ENCODE measurements at places on chromosomes 1 and 21.

DNA sequence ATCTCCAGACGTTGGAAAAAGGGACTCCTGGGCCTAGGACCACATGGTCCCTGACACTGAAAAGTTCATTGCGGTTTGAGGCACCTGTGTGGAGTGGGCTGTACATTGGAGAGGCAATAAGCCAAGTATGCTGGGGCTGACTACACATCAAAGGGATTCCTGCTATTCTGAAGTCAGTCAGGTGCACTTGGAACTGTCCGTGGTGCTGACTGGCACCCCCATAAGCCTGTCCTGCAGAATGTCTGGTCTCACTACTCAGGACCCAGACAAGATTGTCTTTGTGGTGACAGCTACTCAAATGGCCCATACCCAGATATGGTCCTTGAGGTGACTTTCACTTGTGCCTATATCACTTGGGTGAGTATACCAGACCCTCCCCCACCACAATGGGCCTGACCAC is 150.6 kb downstream of the RWDD3 start:
- no peak for DNase-seq

DNA sequence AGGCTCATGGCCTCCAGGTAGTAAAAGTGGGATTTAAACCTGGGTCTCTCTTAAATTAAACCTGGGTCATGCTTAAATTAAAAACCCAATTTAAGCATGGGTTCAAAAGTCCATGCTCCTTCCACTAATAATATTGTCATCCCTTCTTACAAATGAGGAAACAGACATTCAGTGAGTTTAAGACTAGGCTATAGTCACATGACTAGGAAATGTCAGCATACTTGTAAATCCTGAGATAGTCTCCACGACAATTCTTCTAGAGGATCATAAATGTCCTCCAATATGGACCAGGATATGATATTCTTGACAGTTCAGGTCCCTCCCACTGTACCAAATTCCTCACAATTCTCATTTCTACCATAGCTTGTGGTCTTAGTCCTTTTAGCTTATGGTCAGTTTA is 10.5 kb upstream of the IGFN1 start:
- DNase-seq: no peak

DNA sequence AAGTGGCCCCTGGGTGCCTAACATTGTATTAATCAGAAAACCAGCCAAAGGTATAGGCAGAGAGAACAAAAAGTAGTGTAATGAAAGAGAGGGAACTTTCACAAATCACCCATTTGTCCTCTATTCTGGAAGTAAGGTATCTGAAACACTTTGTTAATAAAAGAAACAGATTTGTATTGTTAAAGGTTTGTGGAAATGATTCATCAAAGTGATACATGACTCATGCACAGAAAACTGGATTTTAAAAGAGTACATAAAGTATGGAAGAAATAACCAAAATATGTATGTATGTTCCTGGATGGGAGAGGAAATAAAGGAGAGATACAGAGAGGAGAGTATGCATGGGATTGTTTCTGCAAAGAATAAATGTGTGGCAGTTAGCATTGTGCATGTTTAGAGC is 126.8 kb downstream of the RGS21 start:
- DNase-seq: no peak

DNA sequence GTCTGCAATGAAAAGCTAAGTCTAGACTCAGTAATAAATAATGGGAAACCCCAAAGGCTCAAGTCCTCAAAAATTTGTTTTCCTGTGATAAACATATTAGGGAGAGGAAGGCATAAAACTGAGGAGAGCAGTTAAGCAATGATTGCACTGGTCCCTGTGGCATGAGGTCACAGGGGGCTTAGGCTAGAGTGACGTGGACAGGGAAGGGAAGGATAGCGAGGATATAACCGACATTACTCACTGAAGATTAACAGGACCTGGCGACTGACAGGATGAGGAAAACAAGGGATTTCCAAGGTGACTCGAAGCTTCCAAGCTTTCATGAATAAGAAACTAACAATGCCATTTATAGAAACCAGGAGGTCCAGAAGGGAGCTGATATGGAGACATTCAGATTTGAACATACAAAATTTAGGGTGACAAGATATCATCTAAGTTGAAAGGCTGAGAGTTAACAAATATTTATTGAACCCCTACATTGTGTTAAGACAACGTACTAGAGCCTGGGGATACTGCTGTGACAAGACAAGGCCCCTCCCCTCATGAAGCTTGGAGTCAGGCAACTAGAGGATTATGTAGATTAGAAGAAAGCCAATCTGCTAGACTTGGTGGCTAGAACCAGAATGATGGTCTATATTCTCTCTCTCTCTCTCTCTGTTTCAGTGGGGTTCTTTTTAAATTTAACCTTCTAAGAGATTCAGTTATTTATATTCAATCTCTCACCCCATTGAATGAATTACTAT is 33.2 kb upstream of the PKN2 start:
- no peak for DNase-seq

DNA sequence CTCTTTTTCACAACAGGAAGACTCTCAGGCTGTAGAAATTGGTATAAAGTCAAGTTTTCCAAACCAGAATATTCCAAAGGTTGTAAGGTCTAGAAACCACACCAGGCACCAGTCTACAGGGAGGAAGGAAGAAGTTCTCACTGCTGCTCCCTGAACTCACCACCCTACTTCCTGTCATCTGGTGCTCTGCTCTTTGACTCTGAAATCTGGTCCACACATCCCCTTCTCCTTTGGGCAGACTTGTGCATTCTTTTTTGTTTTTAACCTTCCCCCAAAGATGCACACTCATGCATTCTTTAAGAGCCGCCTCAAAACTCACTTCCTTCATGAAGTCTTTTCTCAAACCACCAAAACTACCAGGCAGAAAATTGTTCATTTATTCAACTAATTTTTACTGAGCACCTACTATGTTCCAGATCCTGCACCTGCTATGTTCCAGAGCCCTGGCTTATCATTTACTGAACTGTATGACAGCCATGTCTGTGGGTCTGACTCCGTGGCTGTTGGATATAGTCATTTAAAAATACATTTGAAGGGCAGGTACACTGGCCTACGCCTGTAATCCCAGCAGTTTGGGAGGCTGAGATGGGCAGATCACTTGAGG is 30.1 kb upstream of the EPS15 start:
- no peak for DNase-seq

DNA sequence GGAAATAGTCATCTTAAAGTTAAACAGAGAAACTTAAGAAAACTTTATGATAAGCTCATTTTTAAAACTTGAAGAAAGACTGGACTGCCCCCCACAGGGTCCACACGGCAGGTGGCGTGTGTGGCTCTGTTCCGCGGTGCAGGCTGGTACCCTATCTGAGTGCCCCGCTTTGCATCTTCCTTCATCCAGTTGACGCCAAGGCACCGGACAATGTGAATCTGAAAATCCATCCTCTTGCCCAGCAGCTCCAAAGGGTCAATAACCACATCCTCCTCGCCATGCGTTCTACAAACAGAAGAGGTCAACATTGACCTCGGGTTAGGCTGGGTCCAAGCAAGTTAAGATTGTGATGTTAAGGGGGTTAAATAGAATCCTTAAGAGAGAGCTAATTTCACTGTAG is 54.5 kb downstream of the SCCPDH start:
- no peak for DNase-seq

GRCh38 chr1:151661751-151662150 is 49.9 kb downstream of the SNX27 start:
- no peak for DNase-seq

- DNase-seq: no peak
Measured at GRCh38 chr21:23003951-23004350, 2005.7 kb downstream of the NCAM2 start.

DNA sequence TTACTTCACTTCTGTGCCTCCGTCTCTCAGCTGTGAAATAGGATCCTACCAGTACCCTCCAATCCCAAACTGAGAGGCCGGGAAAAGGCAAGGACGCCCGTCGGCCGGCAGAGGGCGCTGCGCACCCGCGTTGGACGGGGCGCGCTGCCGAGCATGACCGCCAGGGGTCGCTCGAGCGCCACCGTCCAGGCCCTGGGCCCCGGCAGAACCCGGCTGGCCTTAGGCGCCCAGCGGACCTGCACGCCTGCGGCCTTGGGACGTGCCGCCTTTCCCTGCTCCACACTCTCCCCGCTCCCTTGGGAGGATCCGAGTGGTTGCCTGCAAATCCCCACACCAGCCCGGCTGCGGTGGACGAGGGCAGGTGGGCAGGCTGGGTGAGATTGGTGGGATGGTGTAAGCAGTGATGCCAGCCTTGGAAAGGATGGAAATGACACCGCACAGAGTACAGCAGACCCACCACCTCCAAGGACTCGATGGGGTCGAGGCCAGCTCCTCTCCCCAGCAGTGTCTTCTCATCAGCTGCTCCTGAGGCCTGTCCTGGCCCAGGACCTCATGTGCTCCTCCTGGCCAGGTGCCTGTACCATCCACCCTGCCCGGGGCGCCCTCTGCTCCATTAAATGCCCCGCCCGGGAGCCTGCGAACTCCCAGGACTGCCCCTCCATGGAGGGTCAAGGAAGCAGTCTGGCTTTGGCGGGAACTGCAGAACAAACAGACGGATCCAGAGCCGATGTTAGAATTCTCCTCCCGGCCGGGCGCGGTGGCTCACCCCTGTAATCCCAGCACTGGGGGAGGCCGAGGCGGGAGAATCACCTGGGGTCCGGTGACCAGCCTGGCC is 47.4 kb upstream of the LBR start:
- peak; percentile 92 for DNase-seq

GRCh38 chr1:59355361-59355760 is 58.5 kb downstream of the FGGY start:
- DNase-seq: no peak

- DNase-seq: no peak
Measured at GRCh38 chr1:43383449-43383848, 6.2 kb downstream of the MED8 start.

DNA sequence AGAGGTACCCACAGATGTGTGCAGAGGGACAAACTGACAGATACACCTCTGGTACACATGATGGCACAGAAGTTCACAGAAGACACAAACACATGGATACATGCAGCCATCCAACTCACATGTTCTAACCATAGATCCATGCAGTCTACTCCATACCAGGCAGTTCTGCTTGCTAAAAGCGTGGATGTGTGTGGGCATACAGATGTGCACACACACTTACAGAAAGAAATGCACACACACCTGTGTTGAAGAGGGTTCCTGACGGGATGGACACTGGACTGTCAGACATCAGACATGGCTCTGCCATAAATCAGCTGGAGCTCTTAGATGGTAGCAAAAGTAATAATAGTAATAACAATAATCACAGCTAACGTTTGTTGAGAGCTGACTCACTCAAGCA is 6.8 kb downstream of the CD52 start:
- no peak for DNase-seq

- DNase-seq: no peak
Measured at GRCh38 chr1:13450204-13450603, 40.0 kb downstream of the PRAMEF20 start.

GRCh38 chr1:70084314-70084915 is 121.0 kb downstream of the LRRC40 start:
- no peak for DNase-seq

GRCh38 chr1:170685166-170685565 is 21.2 kb downstream of the PRRX1 start:
- peak; percentile 74 for DNase-seq

GRCh38 chr1:24418898-24419628 is 3.5 kb downstream of the NIPAL3 start:
- DNase-seq: peak; percentile 21

- no peak for DNase-seq
Measured at GRCh38 chr1:25557543-25557942, 14.1 kb downstream of the LDLRAP1 start.

- no peak for DNase-seq
Measured at GRCh38 chr1:244406337-244406736, 45.4 kb downstream of the ADSS2 start.

DNA sequence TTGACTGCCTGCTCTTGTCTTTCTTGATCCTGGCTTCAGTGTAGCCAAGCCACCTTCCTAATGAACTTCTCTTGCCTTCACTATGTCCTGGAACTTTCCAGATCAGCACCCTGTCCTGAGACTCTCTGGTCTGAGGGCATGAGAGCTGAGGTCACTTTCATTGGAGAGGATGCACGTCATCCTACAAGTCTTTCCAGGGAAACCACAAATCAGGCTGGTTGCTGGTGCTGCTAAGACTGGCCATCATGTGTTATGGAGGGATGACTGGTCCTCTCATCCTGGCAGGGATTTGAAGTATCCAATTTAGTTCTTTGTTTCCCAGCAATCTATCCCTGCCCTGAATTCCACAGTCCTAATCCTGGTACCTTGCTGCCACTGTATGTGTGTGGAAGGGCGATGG is 228.6 kb downstream of the GPATCH2 start:
- DNase-seq: no peak

DNA sequence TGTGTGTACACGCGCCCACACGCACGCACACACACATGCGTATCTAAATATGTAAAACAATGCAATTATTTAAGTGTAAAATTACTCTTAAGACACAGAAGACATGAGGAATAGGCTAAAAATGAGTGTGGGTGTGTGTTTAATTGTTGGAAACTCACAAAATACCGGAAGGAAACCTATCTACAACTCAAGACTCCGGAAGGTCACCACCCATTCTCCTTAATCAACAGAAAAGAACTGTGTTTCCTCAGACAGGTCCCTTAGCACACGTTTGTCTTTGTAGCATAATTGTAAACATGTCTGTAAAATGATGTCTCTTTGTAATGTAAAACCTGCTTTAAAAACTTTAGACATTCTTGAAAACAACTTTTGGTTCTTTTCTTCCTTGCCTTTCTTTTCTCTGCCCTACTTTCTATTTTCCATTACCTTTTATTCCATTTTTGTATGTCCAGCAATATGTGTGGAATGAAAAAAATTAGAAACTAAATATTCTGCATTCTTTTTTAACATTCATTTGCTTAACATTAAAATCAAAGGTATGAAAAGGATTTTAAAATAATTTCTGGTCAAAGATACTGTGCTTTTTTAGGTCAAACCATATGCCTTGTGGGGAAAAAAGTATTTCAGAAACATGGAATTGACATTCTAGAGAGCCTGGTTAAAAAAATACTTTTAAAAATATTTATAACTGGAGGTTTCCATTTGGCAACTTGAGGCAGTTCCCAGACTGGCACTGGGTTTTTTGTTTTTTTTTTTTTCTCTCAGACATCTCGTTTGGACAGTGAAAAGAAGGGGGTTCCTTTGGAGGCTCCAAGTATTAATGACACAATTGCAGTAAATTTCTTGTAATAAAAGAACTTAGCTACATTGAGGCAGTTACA is 46.2 kb downstream of the ATP5PF start:
- peak; percentile 21 for DNase-seq

DNA sequence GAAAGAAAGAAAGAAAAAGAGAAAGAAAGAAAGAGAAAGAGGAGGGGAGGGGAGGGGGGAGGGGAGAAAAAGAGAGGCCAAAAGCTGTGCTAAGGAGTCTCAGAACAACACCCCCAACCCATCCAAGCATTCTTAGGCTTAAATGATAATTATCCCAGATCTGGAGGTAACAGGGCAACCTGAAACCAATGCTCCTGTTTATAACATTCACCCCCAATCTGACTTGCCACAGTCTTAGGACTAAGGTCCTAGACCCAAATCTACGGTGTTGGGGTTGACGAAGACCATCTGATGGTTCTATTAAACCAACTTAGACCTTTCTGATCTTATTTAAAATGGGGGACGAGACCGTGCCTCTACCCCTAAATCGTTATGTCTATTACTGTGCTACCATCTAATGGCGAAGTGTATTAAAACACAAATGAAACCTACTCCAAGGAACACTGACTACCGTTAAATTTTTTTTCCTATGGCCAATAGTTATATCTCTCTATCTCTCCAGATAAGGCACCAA is 119.3 kb upstream of the CDC42BPA start:
- peak; percentile 80 for DNase-seq

GRCh38 chr1:26403656-26404055 is 7.0 kb upstream of the LIN28A start:
- DNase-seq: no peak

GRCh38 chr1:48841966-48842365 is 65.3 kb upstream of the BEND5 start:
- no peak for DNase-seq

- no peak for DNase-seq
Measured at GRCh38 chr1:31478167-31478566, 65.2 kb downstream of the SERINC2 start.
